HCEC 1CT (cell line): ENCODE measurements at places on chromosomes 7 and 10.

- DNase-seq = no peak
Observed at GRCh38 chr7:103894656-103895596, 94.5 kb downstream of the RELN start.

DNA sequence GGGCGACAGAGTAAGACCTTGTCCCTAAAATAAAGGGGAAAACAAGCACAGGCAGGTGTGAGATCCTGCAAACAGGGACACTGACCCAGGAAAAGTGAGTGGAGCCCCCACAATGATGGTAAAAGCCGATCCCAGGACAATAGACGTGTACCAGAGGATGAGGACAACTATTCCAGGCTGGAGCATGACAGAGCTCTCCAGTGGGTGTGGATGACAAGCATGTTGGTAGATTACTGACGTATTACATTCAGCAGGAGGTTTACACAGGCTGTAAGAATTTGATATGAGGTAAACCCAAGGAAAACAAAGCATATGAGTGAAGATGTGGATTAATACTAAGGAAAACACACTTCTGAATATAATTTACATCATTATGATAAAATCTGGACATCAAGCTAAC, 27.8 kb upstream of the SMURF1 start:
- DNase-seq = no peak

- DNase-seq = no peak
Observed at GRCh38 chr7:35613150-35613549, 81.8 kb downstream of the HERPUD2 start.

DNA sequence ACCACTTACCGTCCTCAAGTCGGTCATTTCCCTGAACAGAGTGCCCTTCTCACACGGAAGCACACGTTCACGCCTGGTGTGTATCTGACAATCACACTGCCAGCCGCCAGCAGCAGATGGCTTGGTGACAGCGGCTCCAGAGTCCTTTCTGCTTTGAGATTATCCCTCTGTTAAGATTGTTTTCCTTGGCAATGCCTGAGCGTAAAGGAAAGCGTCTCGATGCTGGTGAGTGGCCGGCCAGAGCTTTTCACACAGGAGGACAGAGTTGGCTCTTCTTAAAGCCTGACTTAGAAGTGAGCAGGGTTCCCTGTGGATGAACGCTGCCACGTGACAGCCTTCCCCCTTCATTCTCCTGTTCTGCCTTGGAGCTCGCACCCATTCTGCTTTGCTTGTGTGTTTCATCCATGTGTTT, 22.1 kb upstream of the PRKAR1B start:
- no peak for DNase-seq

- no peak for DNase-seq
Observed at GRCh38 chr7:78558566-78558965, 760.0 kb downstream of the PHTF2 start.

- no peak for DNase-seq
Observed at GRCh38 chr7:73705551-73705920, 13.9 kb downstream of the STX1A start.

DNA sequence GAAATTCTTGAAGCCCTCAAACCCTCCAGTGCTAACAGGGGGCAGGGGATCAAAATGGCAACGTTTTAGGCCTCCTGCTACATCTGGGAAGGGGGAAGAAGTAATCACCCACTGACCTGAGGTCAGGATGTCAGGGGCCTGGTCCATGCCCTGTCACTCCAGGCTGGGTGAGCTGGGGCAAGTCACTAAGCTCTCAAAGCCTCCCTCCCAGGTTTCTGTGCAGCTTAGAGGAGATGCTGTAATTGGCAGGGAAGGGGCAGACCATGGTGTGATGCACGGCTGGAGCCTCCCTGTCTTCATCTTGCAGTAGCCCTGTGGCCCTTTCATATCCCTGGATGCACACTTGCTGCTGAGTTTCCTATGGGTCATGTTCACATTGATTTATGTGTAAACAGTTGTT, 27.2 kb downstream of the LEP start:
- no peak for DNase-seq

- no peak for DNase-seq
Observed at GRCh38 chr7:1752771-1753563, 82.9 kb downstream of the ELFN1 start.

- DNase-seq = peak; percentile 77
Observed at GRCh38 chr7:127437837-127438236, 45.3 kb upstream of the ZNF800 start.

DNA sequence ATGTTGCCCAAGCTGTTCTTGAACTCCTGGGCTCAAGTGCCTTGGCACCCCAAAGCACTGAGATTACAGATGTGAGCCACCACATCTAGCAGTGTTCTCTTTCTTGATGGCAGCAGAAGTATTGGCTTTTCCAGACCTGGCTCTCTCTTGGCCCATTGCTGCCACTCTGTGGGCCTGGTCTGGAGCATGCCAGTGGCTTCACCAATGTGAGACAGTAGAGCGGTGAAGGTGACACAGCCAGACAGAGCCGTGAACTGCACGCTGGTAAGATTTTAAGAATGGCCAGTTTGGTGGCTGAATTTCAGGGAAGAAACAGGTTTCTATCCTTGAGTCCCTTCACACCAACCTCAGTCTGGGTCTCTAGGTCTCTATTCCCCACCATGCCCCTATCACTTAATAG, 552.7 kb upstream of the NRP1 start:
- DNase-seq = no peak

DNA sequence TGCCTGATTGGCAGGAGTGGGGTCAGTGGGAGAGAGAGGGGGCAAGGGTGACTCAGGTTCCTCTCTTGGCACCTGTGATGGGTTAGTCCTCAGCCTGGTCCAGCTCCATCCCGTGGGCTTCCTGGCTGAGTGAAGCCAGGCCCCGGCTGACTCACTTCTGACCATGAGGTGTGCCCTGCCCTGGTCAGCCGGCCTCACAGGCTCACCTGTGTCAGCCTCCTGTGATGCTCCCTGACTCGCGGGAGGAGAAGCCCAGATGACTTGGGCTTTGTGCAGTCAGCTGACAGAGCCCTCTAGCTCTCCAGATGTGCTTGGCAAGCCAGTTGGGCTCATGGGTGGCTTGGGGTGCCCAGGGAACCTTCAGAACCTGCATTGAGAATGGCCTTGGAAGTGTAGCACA, 16.0 kb upstream of the PPIF start:
- DNase-seq = no peak

DNA sequence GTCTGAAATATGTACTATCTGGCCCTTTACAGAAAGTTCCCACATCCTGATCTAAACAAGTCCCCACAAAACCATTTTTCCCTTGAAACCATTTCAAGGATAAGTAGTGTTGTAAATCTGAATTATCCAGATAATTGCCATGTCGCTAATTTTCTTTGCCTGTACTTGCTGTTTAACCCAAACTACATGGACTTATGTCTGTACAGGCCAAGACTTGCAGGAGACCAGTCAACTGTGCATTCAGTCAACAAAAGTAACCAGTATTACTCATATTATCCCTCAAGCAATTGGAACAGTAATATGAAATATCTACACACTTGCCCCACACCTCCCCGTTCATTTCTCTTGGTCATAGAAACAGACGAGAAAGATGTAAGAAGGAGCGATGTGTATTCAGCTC, 347.8 kb upstream of the NFE2L3 start:
- no peak for DNase-seq

GRCh38 chr7:140446467-140446866, 32.8 kb downstream of the MKRN1 start:
- DNase-seq = no peak

GRCh38 chr10:121683366-121683765, 85.1 kb upstream of the FGFR2 start:
- no peak for DNase-seq

DNA sequence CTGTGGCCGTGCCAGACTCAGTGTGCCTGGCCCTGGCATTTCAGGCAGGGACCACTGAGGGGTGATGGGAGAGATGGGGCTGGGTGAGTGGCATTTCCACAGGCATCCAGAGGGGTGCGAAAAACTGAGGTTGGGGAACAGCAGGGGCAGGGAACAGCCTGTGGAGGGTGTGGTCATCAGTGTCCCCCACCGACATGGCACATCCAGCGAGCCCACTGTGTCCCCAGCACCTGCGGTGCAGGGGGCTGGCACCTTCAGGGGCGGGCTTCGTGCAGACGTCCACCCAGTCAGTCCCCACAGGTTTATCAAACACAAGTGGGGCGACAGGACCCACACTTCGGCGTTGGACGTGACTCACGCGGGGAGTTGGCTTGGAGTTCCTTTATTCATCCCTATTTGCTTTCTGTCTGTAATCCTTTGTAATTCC, 14.8 kb downstream of the CUX1 start:
- no peak for DNase-seq

DNA sequence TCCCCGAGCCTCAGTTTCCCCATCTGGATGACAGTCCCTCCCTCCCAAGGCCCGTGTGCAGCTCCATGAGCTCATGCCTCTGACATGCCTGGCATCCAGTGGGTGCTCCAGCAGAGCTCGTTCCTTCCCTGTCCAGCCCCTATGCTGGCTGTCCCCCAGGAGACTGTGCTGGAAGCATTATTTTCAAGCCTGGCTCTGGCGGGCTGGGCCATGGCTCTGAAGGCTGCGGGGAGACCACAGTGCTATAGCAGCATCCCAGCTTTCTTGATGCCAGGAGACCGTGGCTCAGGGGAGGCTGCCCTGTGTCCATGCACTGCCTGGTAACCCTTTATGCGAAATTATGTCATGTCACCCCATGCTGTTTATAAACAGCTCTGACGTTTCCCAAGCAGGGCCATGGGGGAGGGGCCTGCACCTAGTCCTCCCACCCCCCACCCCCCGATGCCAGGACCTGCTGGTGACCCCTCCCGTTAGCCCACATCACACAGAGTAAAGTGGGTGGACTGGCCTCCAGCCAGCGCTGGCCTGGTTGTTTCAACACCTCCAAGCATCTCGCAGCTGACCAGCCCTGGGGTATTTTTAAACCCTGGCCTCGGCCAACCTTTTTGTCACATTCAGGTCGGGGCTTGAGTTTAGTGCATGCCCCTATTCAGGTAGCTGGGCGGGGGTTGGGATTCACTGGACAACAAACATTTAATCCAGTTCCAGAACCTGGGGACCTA, 105.9 kb upstream of the ZNF716 start:
- DNase-seq = no peak

- DNase-seq = peak; percentile 73
Observed at GRCh38 chr7:19009936-19010280, 107.5 kb downstream of the TWIST1 start.

DNA sequence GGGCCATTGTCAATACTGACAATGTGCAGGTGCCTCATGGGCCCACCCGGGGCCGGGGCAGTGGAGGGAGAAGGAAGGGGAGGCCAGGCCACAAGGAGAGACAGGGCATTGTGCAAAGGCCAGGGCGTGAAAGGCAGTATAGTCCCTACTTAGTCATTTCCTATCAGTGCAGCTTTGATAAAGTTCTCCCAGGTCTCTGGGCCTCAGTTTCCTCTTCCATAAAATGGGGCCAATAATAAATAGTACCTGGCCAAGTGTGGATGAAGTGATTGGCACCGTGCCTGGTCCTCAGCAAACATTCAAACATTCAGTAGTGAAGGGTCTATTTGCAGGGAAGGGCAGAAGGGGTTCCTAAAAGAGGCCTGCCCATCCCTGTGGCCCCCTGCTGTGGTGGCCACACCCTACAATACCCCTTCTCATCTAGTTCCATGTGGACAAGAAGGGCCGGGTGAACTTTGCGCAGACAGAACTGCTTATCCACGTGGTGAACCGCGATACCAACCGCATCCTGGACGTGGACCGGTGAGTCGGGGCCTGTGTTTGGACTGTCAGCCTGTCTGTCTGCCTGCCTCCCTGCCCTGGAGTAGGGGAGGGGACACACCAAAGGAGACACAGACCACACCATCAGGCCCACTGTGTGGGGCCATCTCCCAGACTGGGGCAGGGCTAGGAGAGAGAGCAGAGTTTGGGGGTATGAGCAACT, 36.9 kb upstream of the VSIR start:
- DNase-seq = no peak

DNA sequence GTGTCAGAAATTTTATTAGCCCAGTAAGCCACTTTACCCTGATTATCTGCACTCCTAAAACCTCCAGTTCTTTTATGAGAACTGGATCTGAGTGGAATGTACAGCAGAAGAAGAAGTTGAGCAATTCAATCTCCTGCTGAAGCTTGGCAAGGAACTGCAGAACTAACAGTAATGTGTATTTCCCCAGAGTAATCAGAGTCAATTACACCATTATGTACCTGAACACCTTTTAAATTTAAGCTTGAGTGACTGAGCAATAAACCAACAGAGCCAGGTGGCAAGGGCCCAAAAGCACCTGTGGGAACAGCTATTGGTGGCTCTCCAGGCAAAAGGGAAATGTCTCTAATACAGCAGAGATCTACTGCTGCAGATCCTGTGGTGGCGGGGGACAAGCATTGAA, 40.1 kb upstream of the AKR1C2 start:
- DNase-seq = no peak

- DNase-seq = no peak
Observed at GRCh38 chr7:94012746-94013145, 8.6 kb upstream of the BET1 start.

DNA sequence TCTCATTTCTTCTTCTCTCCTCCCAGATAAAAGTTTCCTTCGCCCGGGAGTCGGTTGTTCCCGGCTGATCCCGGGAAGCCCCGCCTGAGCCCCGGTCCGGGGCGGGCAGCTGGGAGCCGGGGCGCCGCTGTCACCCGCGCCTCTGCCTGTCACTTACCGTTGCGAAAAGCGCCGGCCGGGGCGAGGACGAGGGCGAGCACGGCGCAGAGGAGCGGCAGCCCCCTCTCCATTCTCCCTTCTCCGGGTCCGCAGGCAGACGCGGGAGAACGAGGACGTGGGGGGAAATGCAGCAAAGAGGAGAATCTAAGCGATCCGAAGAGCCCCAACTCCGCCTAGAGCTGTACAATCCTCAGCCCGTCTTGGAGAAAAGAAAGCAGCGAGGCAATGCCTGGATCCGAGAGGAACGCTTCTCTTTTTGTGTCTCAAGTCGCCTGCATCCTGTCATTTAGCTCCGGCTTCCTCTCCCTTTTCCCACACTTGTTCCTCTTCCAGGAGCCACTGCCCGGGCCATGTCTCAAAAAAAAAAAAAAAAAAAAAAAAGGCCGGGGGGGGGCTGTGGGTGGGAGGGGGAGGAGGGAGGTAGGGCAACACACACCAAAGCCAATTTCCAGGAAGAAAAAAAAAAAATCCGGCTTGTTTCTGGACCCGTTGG, at the start of gene NRP1:
Gene NRP1, minus strand, starts transcription at position 515 of the 652 bp plus-strand sequence. Its CDS starts 285 bp downstream, at position 230.
- no peak for DNase-seq

DNA sequence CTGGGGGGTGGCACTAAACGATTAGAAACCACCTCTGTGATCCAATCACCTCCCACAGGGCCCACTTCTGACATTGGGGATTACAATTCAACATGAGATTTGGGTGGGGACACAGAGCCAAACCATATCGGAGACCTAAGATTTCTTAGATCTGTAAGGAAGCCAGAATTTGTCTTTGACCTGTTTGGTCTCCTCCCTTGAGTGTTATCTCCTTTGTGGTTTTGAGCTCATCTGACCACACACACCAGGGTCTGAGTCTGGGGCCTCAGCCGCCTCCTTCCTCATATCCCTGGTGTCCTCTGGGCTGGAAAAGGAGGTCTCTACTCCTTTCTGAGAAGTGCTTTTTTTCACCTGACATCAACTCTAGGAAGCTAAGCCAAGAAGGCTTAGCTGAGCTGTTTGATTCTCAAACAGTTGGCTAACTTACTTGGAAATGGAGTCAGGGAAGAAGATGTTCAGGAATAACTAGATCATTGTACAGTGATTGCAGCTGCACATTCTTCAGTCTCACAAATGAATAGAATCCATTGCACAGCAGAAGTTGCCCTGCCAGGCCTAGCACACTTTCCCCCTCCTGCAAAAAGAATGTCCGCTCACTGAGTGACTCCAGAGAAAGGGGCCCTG, 167.4 kb downstream of the ARHGAP21 start:
- no peak for DNase-seq

GRCh38 chr10:69057951-69058297, 30.0 kb upstream of the SRGN start:
- DNase-seq = peak; percentile 62

GRCh38 chr10:23514321-23514720, 75.4 kb downstream of the OTUD1 start:
- DNase-seq = peak; percentile 42

GRCh38 chr10:79238158-79238520, 109.1 kb upstream of the PPIF start:
- no peak for DNase-seq
